ENCODE measurements at places on chromosomes 16 and 17.

DNA sequence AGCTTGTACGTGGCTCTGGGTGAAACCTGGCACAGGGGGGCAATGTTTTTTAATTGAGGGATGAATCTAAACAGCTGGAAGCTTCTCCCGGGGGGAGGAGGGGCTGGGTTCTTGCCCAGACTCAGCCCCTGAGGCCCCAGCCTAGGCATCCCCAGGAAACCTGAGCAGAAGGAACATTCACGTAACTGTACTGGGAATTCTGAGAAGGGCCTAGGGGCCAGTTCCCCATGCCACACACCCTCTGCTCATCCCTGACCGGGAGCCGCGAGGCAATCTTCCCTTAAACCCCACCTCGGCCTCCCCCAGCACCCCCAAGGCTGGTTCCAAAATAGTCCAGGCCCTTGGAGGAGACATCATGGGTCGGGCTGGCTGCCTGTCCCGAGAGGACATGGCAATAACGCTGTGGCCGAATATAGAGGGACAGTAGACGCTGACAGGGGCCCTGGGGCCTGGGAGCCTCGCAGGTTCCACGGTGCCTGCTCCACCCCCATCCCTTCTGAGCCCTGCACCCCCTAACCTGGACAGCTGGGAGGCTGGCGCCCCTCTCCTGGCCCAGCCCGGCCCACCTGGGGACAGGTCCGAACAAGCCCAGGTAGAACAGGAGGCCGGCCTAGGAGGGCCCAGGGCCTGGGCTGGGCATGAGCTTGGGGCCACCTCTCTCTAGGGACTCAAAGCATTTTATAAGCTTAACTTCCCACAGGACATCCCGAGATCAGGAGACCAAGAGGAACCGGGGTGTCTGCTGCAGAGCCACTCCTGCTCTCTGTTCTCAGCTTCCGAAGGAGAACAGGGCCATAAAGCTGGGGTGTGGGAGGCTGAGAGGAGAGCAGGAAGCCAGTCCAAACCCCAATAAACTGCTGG is 83.2 kb upstream of the TOB1 start:
- no peak for DNase-seq

DNA sequence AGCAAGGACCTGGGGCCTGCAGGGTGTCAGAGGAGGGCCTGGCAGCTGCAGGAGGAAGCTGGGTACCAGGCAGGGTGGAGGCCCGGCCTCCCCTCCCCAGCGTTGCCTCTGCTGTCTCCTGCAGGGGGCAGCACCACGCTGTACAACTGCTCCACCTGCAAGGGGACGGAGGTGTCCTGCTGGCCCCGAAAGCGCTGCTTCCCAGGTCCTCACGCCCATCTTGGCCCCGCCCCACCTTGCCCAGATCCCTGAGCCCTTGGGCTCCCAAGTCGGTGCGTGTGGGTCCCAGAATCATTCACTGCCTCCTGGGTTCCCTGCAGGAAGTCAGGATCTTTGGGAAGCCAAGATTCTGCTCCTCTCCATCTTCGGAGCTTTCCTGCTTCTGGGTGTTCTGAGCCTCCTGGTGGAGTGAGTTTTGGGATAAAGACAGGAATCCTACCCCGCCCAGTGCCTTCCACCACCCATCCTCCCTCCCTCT is 1.2 kb downstream of the TMEM95 start:
- DNase-seq = peak; percentile 92

GRCh38 chr17:1820528-1821252 is 9.0 kb downstream of the SMYD4 start:
- DNase-seq = no peak

DNA sequence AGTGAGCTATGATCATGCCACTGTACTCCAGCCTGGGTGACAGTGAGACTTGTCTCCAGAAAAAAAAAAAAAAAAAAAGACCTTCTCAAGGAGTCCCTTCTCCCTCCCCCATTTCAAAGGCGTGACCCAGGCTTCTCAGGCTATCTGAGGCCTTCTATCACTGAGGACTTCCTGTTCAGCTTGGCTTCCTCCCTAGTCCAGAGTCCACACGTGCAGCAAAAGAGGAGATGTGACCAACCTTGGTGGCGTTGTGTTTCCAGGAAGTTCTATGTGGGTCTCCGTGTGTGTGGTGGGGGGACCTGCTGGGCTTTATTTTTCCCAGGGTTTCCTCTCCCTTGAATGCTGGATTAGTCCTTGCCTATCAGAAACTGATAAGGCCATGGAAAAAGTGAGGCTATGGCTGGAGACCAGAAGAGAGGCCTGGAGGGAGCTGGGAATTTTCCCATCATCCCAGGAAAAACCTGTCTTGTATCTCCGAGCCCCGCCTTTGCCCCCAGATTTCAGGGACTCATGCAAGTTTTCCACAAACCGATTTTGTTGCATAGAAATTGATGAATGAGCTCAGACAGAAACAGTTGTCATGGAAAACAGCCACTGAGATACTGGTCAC is 148.1 kb downstream of the SALL1 start:
- no peak for DNase-seq

DNA sequence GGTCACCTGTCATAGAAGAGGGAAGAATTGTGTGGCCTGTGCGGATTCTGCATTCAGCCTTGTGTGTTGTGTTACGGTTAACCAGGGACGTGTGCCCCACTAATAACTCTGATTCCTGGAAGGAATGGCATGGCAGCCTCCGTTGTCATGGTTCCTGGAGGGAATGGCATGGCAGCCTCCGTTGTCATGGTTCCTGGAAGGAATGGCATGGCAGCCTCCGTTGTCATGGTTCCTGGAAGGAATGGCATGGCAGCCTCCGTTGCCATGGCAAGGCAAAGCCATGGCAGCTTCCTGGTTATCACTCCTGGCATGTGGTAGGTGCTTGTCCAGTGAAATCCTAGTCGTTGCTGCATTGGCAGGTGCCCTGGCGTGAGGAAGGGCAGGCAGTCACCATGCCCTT is 8.9 kb downstream of the SPG7 start:
- DNase-seq = no peak

DNA sequence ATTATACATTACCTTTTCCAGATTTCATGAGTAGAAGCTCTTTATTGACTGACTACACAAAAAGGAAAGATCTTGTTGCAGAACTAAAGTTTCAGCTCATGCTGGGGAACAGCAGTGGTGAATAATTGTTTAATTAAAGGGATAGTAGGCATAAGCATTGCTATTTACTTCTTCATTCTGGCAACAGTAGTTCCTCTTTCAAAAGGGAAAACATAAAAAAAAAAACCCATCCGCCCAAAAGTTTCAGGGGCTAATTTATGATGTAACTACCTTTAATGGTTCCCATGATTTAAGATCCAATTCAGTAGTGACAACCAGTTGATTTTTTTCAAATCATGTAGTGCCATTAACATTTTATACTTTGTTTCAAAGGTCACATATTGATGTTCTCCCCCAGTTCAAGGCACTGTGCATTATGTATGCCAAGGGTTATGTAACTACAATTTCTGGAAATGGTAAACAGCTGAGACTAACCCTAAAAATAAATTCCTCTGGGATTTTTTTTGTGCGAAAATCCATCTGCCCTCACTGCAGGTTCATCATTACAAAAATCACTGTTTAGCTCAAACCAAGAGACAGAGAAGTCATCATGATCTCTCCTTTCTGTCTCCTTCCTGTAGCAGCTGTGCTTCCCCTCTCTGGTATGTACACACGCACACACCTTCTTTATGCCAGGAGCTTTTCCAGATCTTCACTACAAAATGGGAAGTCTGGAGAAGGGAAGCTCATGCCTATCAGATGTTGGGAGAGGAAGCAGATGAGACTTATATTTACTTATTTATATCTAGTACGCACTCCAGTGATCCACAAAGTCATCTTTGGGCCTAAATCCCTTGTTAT is 2.2 kb upstream of the PHLPP2 start:
- no peak for DNase-seq

DNA sequence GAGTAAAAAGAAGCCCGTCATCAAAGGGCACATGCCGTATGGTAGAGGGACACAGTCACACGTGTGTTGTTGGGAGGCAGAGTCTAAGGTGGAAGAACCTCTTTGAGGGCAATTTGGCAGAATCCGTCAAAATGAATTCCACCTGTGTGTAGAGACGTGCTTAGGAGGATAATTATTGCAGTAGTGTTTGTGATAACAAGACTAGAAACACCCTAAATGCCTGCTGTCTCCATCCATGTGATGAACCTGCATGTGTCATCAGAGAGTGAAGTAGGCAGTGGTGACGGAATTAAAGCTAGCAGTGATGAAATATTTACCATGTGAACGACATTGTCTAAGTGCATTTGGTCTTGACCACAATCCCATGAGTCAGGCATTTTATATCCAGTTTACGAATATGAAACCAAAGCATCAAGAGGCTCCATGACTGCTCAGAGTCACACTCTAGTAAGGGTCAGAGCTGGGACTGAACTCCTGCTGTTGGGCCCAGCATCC is 61.3 kb upstream of the ADORA2B start:
- no peak for DNase-seq

DNA sequence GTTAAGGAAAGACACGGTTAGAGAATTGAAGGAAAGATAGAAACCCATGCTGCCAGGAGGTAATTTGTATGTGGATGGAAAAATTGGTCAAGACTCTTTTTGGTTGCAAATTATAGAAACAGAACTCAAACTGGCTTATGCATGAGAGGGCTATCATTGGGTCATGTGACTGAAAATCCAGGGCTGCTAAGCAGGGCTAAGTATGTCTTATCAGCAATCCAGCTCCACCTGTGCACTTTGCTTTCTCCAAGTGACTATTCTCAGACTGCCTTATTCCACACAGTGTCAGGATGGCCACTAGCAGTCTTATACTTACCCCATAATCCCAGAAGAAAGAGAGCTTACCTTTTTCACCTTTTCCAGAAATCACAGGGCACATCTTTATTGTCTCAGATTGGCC is 113.5 kb downstream of the CBLN1 start:
- no peak for DNase-seq

GRCh38 chr17:37092071-37092470 is 143.3 kb downstream of the AATF start:
- DNase-seq = no peak

GRCh38 chr17:48378238-48378637 is 51.8 kb downstream of the SKAP1 start:
- no peak for DNase-seq
